ENCODE measurements at places on chromosomes 3 and 15.

DNA sequence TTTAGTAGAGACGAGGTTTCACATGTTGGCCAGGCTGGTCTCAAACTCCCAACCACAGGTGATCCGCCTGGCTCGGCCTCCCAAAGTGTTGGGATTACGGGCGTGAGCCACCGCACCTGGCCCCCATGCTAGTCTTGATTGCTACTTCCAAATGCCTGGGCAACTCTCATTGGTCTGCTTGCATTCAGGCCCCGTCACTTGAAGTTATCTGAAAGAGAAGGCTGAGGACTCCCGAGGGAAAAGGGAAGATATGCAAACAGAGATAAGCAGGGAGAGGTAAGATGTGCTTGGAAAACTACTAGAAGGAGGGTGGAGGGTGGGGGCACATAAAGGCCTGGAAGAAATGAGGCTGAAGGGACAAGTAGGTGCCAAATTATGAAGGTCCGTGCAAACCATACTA, 4.4 kb upstream of the LPP start:
- DNase-seq = no peak

- DNase-seq = peak; percentile 83
Observed at GRCh38 chr3:12423918-12424630, 60.2 kb upstream of the TSEN2 start.

DNA sequence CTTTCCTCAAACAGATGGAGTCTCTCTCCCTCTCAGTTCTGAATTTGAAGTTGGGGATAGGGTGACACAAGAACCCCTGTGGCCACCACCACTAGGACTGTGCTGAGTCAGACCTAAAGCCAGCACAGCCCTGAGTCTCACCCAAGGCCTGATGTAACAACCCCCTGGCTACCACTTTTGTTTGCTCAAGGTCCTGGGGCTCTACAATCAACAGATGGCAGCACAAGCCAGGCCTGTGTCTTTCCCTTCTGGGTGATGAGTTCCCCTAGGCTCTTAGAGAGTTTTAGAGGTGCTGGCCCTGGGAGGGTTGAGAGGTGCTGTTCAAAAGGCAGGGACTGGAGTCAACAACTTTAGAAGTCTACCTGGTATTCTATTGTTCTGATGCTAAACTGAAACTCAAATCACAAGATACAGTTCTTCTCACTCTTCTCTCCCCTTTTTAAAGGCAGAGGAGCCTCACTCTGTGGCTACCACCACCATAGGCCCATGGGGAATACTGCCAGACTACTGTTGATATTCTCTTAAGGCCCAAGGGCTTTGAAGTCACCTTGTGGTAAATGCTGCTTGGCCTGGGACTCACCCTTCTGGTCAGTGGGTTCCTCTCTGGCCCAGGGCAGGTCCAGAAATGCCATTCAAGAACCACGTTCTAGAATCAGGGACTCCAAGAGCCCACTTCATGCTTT, 6.5 kb downstream of the OR5K4 start:
- no peak for DNase-seq

- no peak for DNase-seq
Observed at GRCh38 chr3:120155108-120155507, 60.9 kb upstream of the GSK3B start.

DNA sequence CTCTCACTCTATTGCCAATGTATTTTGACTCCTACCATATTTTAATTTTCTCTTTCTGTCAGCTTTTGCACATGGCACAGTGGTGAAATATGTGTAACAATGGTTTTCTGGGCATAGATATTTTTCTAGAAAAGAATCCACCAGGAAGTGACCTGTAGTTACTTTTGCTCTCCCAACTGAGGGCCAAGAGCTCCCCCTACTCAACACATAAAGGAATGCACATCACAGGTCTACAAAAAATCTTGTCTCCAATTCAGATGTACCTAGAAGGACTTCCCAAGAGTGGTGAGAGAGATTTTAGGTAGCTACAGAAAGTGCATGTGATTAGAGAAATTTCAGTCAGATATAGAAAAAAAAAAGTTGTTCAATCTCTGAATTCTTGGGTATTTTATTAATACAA, 15.6 kb downstream of the CPA3 start:
- DNase-seq = no peak

DNA sequence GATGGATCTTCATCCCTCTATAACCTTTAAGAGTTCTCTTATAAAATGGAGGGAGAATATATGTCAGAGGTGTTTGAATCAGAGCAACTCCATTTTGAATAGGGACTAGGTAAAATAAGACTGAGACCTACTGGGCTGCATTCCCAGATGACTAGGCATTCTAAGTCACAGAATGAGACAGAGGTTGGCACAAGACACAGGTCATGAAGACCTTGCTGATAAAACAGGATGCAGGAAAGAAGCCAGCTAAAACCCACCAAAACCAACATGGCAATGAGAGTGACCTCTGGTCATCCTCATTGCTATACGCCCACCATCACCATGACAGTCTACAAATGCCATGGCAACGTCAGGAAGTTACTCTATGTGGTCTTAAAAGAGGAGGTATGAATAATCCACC, 211.0 kb downstream of the GBE1 start:
- DNase-seq = no peak

DNA sequence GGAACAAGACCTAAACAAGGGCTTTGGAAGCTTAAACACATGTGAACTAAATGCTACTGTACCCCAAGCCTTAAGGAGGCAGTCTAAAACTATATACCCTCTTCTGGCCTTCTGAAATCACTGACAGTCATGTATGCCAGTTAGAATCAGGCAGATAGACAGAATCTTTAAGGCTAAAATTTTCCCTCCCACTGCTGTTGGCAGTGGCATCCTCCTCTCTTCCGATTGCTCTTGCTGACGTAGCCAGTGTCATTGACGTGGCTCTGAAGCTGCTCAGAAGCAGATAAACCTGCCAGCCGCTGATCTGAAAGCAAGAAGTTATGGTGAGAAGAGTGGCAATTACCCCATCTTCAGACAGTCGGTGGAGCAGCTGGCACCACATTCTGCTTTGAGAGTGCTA, 3.3 kb downstream of the RYR3 start:
- no peak for DNase-seq

DNA sequence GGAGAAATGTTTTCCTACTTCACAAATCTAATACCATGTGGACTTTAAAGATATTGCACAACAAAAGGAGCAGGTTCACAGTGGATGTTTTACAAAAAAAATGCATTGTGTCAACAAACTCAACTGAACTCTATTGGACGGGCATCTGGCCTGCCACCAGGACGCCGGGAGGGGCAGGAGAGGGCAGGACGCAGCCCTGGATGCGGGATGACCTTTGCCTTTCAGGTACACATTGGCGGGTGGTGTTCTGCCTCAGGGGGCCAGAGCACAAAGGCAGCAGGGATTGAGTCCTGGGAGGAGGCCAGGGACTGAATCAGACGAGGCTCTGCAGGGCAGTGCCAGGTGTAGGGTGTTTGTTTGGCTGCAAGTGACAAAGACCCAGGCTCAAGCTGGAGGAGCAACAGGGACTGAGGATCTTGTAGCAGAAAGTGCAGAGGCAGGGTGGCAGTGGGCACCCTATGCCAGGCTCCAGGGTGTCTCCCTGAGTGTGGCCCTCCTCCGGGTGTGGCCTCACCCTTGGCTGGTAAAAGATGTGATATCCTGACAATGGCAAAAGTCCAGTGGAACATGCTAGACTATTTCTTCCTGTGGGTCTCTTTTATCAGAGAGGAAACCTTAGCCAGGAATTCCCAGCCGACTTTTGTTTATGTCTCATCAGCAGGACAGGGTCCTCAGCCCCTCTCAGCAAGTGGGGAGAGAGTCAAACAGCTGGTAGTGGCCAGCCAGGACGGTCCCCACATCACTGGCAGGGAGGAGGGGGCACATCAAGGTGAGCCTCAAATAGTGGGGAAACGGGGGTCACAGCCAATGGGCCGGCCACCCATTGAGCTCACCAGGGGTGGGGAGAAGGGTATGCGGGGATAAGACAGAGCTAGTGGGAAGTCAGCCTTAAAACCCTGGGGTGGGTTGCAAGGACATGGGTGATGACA, 29.7 kb upstream of the KLF13 start:
- peak; percentile 99 for DNase-seq

DNA sequence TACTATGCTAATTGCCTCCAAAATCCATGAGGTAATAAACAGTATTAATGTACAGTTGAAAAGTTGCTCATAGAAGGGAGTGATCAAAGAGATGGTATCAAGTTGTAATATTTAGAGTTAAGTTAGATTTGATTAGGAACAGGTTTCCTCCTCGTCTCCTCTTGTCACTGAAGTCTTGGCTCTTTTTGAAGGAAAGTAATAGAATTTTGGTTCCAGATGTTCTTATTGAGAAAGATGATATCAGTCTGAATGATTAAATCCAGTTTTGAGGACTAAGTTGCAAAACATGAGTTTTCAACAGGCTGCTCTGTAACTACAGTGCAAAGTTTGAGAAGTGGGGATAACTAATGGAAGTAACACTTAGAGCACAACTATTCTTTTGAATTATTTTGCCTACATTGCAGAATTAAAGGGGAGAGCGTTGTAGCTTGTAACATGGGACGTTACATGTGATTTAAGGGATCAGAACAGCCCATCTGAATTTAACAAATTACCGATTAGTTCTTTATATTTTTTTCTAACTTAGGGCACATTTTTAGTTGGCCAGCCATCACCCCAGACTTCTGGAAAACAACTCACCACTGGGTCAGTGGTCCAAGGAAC, 48.3 kb downstream of the MAP6D1 start:
- no peak for DNase-seq

GRCh38 chr15:40554161-40554525, 10.7 kb downstream of the CCDC32 start:
- no peak for DNase-seq

DNA sequence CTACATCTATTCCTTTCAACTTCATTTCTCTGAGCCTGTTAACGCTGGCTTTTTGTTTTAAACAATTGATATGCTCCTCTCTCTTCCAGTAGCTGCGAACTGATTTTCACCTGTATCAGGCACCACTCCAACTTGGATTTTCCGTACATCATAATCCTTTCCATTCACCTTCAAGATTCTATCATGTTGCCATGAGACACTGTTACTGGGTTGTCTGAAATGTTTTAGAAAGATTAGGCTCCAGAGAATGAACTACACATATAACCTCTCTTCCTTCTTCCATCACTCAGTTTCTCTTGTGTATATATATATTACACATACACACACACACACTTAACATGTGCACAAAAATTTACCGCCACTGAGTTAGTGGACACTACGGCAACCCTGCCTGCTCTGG, at the start of gene USP50:
Gene USP50, minus strand, starts transcription at position 101 of the 400 bp plus-strand sequence. CDS start 141 bp downstream, outside the sequence.
- DNase-seq = no peak

GRCh38 chr15:67838789-67839332, 984 bp downstream of the RNU6-1 start:
- peak; percentile 73 for DNase-seq

GRCh38 chr15:80801891-80802680, 22.9 kb downstream of the CEMIP start:
- no peak for DNase-seq

DNA sequence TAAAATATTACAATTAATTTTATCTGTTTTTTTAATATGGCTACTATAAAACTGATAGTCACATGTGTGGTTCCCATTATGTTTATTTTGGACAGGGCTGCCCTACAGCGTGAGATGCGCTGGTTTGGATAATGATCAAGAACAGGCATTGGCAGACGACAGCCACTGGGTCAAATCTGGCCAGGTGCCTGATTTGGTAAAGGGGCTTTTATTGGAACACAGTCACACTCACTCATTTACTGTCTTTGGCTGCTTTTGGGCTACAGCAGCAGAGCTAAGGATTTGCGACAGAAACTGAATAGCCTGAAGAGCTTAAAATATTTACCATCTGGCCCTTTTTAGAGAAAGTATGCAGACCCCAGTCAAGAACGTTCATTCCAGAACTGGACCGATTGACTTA, 724.2 kb upstream of the CFAP20DC start:
- no peak for DNase-seq

DNA sequence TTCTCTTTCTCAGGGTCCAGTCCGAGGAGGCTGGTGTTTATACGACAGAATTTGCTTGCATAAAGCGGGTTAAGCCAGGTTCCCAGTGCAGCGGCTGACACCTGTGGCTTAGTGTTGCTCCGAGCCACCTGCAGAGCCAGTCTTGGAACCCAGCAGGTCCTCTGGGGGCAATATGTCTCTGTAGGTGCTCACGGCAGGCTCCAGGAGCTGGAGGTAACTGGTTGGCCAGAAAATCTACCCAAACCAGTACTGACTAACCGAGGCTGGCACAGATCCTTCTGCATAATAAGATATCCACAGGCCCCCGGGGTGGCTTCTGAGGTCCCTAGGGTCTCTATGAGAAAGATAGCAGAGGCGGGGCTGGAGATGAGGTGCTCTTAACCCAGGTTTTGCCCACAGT, 3.2 kb downstream of the MGLL start:
- peak; percentile 40 for DNase-seq

DNA sequence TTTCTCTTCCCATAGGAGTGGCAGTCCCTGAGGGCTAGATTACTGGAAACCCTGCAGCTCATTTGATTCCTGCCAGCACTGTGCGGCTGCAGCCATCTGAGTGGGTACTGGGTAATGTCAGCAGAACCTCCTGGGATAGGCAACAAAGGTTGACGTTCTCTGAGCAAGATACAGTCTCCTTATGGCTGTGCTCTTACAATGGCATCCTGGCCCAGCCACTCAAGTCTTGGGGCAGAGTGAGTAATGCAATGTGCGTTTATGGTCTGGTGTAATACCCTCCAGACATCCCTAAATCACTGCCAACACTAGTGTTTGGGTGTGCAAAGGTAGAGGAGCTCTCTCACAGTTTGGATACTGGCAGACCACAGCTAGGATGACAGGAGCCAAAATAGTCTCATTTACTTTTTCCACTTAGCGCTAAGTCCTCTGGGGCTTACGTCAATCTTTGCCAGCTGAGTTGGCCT, 775.8 kb downstream of the ZNF385D start:
- no peak for DNase-seq

DNA sequence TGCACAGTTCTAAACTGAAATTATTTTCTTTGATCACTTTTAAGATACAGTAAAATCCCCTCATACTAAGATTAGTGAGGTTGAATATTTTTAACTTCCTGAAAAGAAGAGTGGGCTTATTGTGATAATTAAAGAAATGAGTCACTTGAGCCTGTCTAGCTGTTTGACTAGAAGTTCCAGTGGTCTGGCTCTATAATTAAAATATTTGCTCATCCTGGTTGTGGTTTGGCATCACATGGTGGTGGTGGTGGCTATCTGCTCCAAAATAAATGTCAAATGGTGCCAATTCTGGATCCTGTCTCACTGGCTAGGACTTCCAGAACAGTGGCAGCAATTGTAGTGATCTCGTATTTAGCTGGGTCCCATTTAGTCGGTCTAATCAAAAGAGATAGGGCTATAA, 8.6 kb upstream of the TEX9 start:
- no peak for DNase-seq

DNA sequence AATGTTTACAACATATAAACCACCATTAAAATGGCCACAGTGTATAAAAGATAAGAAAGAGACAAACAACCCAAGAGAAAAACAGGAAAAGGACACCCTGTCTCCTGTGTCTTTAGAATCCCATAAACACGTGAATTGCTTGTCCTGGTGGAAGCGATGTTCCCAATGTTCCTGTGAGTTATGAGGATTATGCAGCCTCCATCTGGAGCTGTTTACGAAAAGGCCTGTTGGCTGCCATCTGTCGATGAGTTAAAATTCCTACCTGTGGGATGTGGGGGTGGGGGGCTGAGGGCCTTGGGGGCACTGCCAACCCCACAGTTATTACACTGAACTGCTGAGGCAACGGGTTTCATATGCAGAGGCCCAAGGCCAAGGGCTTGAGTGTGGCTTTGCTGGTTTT, 13.6 kb downstream of the NISCH start:
- DNase-seq = no peak

GRCh38 chr3:8996216-8996615, 32.9 kb upstream of the RAD18 start:
- DNase-seq = no peak
